Cardiac muscle cell (in vitro differentiated cells and primary cell): ENCODE measurements at places on chromosomes 4 and X. TPM values are rescaled to one million over a fixed set of nuclear protein-coding genes. Genes with fewer than 3 reads are reported as not detected.

Gene GPR82
- total RNA-seq = not detected in 2 replicates

Gene HSD17B13
- total RNA-seq = 0.18 TPM in 1 of 2 replicates, not detected in the other

Gene FAM9B
- total RNA-seq = not detected in 2 replicates

Gene NDUFB11
- 87.2 and 156 TPM in 2 replicates for total RNA-seq

Gene MAGEA2
- 0.14 TPM in 1 of 2 replicates, not detected in the other for total RNA-seq

Gene PIR
- 3.4 and 4.5 TPM in 2 replicates for total RNA-seq

Gene MED12
- 29.2 and 56.5 TPM in 2 replicates for total RNA-seq

Gene CXCL6
- total RNA-seq = not detected in 2 replicates

Gene FGF13
- total RNA-seq = 23.7 and 26.4 TPM in 2 replicates

Gene ENOX2
- total RNA-seq = 16.0 and 28.4 TPM in 2 replicates

- DNase-seq = peak; percentile 24
Observed at GRCh38 chrX:75746891-75747639, 38.0 kb downstream of the MAGEE2 start.

- DNase-seq = no peak
Observed at GRCh38 chr4:188455062-188455752, 316.0 kb downstream of the TRIML1 start.

- no peak for DNase-seq
Observed at GRCh38 chr4:5365071-5366008, 314.1 kb downstream of the STK32B start.

DNA sequence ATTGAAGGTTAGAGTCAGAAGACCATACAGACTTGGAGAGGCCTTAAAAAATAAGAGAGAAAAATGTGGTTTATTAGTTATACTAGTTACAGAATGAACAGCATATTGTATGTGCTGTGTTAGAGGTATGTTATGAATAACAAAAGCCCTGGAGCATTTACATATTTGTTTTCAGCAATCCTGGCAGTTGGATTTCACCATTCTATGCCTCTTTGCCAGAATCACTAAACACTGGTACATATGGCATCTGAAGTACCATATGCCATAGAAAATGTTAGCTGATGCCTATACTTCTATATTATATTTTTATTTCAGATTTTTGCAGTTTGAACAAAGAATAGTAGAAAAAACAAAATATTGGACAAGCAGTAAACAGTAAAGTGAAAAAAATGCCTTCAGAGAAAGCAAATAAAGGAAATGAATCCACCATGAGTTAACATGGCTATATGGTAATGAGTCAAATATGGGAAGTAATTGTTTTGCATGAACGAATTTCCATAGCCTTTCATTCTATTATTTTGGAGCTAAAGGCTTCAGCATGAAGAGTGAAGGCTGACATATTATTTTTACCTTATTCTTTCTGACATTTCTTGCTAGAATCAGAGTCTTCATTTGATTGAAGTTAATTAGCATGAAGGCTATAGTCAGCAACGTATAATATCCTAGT is 41.9 kb upstream of the PRDM8 start:
- DNase-seq = no peak

- peak; percentile 30 for DNase-seq
Observed at GRCh38 chr4:142350871-142351270, 495.2 kb downstream of the INPP4B start.

DNA sequence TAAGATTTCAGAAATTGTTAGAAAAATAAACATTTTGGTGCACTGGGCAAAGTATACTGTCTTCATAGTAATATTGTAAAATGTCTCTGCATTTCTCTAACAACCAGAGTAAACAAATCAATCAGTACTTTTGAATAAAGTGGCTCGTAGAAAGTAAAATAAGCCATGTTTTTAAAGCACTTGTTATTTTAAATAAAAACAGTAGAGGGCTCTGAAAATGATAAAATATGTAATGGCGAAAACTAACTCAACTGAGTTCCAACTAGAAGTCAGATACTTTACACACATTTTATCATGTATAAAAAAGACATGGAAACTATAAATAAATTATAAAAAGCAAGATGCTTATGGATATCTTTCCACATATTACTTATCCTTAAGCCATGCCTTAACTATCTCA is 1134.4 kb downstream of the PDHA2 start:
- no peak for DNase-seq

DNA sequence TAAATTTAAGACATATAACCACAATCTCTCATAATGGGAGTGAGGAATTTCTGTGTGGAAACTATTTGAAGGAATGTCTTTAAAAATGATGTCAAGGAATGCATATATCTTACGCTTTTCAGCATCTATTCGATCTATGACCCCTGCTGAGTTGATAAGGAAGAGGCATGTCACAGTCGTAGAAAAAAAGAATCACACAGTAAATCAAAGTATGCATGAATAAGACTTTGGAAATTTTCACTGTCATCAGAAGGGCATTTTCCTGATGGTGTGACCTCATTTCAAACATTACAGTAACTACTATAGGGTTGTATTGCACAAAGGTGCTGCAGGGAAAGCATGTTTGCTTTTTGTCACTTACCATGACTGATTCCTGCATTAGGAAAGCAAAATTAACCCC is 41.5 kb downstream of the REELD1 start:
- DNase-seq = peak; percentile 83

GRCh38 chr4:173231916-173232315 is 63.3 kb downstream of the GALNT7 start:
- peak; percentile 54 for DNase-seq

GRCh38 chr4:128516301-128516969 is 228.8 kb upstream of the PGRMC2 start:
- DNase-seq = no peak

GRCh38 chrX:619451-619811 is 11.2 kb upstream of the SHOX start:
- DNase-seq = no peak

DNA sequence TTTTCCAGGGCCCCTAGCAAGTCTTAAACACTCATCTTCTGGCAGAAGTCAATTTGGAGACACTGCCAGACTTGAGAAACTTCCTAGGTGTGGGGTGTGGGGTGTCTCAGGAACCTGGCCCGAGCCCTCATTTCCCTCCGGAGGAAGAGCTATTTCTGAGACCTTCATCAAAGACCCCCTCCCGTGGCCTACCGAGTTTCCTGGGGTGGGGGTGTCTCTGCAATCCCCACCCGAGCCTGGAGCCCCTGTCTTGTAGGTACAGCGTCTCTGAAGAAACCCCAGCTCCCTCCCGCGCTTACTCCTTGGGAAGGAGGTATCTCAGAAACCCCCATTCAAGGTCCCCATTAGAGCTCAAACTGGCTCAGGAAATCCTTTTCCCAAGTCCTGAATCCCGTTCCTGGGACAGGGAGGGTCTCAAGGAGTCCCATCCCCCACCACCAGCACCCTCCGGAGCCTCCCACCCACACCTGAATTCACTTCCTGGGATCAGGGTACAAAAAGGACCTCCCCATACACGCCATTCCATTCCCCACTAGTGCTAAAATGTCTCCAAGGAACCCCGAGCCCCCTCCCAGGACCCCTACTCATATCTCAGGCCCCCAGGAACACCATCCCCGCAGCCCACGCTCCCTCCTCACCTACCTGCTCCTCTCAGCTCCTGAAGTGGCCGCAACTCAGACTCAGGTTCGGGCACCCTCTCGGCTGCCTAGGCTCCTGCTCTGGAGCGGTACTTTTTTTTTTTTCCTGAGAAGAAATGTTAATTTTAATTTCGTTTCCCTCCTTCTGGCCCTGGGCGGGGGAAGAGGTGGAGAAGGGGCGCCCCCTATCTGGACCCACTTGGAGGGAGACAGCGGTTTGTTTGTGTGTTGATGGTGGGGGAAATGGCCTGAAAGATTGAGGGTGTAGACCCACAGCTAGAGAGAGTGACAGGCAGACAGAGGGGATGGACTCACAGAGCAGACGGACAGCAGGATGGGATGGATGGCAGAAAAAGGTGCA is 1.1 kb downstream of the SLC38A5 start:
- no peak for DNase-seq

- no peak for DNase-seq
Observed at GRCh38 chr4:7395645-7396044, 39.1 kb downstream of the PSAPL1 start.

DNA sequence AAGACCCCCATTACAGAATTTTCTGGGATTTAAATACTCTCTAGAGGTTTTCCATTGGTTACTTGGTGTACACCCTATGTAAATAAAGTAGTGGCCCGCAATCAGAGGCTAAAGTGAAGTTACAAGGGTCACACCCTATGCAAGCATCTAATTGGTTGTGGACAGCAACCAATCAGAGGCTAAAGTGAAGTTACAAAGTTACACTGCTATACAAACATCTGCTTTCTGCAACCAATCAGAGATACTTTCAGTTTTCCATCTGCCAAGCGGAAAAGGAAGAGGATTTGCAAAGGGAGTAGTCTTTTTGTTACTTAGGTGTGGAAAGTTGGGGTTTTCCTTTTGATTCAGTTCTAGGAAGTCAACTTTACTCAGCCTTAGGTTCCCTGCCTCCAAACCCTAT is 2.0 kb upstream of the ATRX start:
- DNase-seq = no peak
